CMK (cell line): ENCODE measurements at places on chromosomes 13 and 19.

- DNase-seq, result no peak
These were observed 16.5 kb downstream of the IQCN start for GRCh38 chr19:18257503-18258470.

GRCh38 chr19:2588081-2588777 lies 112.3 kb downstream of the GADD45B start:
- DNase-seq, result no peak

DNA sequence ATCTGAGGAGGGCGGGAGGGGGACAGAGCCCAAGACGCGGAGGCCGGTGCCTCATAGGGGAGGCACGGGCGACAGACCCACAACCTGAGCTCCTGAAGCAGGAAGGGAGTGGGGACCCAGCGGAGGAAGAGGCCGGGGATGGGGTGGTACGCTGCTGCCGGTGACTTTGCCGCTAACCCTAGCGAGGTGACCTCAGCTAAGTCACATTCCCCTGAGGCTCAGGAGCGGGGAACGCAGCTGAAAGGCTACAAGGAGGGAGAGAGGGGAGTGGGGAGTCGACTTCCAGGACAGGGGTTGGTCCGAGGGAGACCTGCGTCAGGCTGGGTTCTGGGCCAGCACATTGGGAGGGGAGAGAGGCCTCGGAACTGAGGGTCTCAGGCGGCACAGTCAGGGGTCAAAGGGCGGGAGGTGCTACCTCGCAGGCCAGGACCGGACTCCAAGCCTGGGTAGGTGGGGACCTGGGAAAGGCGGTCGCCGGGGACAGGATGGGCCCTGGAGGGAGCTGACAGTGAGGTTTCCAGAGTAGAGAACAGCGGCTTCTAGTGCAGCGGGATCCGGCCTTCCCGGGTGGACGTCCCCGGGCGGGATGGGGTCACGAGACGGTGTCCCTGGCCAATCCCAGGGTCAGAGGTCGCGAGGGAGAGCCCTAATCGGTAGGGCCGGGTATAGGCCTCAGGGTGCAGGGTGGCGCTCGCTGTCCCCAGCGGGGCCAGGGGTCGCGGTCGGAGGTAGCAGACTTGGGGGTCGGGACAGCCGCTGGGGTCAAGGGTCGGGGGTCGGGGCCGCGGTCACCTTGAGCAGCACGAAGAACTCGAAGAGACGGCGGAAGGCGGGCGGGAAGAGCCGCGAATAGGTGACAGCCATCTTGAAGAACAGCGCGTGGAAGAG lies 699 bp downstream of the TMEM259 start:
- no peak for DNase-seq

DNA sequence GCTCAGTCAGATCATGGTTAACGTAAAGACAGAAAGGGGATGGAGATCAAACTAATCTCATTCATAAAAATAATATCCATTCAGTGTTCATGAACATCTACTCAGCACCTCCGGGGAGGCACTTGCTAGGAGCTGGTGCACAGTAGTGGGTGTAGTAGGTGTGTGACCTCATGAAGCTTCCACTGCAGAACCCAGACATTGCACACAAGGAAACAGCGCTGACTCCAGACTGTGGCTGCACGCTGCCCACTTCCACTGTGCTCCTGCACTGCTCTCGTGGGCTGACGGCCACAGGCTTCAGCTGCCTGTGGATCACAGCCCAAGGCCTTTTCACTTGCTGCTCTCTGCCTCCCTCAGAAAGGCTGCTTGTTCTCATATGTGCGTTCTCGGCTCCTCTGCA lies 214.4 kb upstream of the ZNF507 start:
- DNase-seq, result no peak

DNA sequence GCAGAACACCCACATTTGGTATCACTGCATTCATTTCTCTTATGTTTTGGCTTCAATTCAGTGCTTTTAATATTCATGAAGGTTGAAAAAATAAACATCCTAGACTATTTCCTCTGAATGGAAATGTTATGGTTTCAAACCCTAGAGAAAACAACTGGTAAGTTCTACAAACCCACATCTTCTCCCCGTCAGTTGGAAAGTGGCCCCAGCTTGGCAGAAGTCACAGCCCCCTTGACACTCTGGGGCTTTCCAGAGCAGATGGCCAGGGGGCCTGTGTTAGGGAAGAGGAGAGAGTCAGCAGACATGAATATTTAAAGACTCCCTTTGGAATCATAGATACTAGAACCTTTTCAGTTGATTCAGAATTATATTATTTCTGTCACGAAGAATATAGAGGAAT lies 123.9 kb downstream of the SHISA2 start:
- no peak for DNase-seq

DNA sequence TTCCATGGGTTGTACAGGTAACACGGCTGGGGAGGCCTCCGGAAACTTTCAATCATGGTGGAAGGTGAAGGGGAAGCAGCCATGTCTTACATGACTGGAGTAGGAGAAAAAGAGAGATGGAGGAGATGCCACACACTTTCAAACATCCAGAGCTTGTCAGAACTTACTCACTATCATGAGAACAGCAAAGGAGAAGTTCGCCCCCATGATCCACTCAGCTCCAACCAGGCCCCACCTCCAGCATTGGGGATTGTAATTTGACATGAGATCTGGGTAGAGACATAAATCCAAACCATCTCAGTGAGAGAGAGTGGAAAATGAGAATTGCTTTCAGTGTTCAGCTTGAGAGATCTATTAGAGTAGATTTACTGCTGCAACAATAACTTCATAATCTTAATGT lies 210.9 kb downstream of the NDFIP2 start:
- no peak for DNase-seq

DNA sequence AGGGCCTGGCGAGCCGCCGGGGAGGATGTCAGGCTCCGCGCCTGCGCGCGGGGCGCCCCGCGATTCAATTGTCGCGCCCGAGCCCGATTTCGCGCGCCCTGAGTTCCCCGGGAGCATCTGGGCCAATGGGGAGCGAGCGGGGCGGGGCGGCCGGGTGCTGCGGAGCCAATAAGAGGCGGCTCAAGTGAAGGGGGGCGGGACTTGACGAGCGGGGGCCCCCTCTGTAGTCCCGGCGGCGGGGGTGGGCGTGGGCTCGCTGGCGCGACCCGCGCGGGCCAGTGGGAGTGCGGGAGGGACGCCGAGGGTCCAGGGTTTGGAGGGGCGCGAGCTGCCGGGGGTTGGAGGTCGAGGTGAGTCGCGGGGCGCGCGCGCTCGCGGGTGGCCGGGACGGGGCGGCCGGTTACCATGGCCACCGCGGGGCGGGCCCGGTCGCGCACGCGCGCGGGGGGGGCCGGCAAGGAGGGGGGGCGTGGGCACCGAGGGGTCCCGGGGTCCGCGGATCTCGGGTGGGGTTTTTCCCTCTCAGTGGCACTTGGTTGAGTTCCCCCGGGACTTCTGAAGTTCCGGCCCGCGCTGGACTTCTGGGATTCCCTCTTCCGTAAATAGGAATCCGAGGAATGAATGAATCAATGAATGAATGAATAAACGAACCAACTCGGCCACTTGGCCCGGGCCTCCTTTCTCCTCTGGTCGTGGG lies 744 bp downstream of the UHRF1 start:
- DNase-seq, result peak; percentile 81

- DNase-seq, result peak; percentile 100
These were observed at the start of gene LENG1 for GRCh38 chr19:54159352-54160181. LENG1 (minus strand) TSS chr19:54159721; CDS start chr19:54159695, 26 bp downstream.

- DNase-seq, result no peak
These were observed 24.9 kb downstream of the RCN3 start for GRCh38 chr19:49552749-49553148.

DNA sequence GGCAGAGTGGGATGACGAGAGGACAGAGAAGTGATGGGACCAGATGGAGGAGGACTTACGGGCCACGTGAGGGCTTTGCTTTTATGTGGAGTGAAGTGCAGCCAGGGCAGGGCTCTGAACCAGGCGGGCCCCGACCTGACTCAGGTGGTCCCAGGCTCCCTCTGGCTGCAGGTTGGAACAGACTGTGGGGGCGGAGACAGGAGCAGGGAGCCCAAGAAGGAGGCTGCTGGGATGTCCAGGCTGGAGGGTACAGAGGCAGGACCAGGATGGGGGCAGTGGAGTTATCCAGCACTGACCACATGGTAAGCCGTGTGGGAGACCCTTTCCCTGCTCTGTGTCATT lies 2.1 kb downstream of the FXYD5 start:
- no peak for DNase-seq

GRCh38 chr13:70814684-70815083 lies 706.4 kb upstream of the KLHL1 start:
- DNase-seq, result no peak

- DNase-seq, result no peak
These were observed 927 bp downstream of the CHAMP1 start for GRCh38 chr13:114315074-114315785.

DNA sequence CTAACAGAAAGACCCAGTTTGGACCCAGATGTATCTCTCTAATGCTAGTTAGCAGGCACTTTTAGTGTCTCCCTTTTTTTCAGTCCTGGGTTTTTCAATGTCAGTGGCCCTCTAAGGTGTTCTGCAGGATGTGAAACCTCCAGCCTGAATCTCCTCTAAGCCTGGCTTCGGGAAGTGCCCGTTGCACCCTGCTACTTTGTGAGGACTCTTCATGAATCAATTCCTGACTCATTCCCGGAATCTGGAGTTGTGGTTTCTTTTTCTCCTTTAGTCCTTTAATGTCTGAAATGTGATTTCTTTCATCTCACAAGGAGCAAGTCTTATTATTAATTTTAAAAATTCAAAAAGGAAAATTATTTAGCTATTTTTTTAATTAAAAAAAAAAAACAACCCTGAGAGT lies 116.0 kb downstream of the ZNF536 start:
- DNase-seq, result no peak

GRCh38 chr19:44939668-44940067 lies 2.4 kb upstream of the APOC4 start:
- DNase-seq, result no peak

DNA sequence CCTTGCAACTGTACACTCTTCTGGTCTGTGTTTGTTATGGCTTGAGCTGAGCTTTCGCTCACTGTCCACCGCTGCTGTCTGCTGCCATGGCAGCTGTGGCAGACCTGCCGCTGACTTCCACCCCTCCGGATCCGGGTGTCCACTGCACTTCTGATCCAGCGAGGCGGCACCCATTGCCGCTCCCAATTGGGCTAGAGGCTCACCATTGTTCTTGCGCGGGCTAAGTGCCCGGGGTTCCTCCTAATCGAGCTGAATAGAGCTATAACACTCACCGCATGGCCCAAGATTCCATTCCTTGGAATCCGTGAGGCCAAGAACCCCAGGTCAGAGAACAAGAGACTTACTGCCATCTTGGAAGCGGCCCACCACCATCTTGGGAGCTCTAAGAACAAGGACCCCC lies 2.2 kb upstream of the PSMC4 start:
- no peak for DNase-seq

GRCh38 chr13:96948127-96948526 lies 46.1 kb downstream of the OXGR1 start:
- DNase-seq, result no peak

GRCh38 chr19:4866595-4867424 lies 657 bp downstream of the PLIN3 start:
- DNase-seq, result peak; percentile 78

DNA sequence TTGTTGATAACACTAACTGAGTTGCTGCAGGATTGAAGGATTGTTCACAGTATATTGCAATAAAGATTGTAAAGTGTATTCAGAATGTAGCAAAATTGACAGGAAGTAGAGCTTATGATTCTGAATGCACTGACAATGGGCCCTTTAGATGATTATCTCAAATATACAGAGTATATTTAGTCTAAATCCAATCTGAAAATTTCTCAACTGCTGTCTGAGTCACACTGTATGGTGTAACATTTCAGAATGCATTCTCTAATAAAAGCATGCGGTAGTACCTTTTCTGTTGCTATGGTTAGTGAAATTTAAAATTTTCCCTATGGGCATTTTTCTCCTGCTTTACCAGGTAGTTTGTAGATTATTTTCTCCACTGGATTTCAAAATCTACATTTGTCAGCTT lies 365.2 kb downstream of the PCDH17 start:
- DNase-seq, result no peak

DNA sequence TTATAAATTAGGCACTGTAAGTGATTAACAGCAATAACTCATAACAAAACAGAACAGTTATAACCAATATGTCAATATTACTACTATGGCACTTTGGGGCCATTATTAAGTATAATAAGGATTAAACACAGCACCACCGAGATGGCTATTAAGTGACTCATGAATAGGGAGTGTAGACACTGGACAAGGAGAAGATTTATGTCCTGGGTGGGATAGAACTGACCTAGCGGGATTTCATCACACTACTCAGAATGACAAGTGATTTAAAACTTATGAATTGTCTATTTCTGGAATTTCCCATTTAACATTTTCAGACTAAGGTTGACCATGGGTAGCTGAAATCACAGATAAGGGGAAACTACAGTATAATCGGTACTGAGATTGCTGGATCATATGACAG lies 79.0 kb upstream of the SLC7A1 start:
- DNase-seq, result no peak
